Activated CD4-positive, alpha-beta memory T cell treated with anti-CD3 and anti-CD28 coated beads, Interleukin-2, amount 10 ng/mL, durations not matched to agents 7 days and 5 days (primary cell): ENCODE measurements at places on chromosomes 3 and 15. TPM values are rescaled to one million over a fixed set of nuclear protein-coding genes. Genes with fewer than 3 reads are reported as not detected.

DNA sequence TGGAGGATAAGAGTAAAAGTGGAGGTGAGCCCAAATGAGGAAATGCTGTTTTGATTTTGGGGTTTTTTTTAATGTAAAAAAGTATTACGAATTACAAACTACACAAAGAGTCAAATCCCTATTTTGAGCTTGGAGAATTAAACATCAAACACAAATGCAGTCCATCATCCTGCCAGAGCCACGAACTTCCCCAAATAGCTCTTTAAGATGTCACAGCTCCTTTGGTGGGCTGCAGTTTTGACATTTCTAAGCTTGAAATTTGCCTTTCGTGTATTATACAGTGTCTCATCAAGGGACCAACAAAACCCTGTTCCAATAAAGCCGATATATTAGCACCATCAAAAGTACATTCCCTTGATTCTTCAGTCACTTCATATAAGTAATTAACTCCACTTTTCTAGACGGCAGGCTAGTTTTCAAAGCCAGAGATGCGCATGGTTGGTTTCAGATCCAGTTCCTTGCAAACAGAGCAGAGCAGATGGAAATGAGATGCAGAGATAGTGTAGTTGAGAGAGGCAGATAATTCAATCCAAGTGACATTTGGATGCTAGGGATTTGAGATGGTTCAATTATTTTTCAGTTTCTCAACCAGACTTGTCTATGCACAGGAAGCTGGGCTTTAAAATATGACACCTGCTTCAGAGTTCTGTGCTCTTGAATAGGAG lies 580.9 kb downstream of the EDEM1 start:
- no peak for DNase-seq

- DNase-seq = no peak
These were observed 1066.5 kb downstream of the PLOD2 start for GRCh38 chr3:145094355-145094941.

- no peak for DNase-seq
These were observed 667.0 kb downstream of the FHIT start for GRCh38 chr3:60584250-60584649.

DNA sequence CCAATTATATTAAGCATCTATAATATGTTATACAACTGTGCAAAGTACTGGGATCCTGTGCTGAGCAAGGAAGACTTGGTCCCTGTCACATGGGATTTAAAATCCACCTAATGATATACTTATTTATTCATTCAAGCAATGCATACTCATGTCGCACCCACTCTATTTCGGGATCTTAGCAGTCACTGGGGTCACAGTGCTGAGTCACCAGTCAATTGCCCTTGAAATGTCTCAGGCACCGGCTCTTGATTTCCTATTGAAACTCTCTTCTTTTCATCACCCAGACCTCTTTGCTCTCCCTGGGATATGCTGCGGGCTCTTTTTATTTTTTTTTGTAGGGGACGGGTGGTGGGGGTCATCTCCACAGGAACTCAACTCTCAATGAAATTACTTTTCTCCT lies 194.5 kb upstream of the GAP43 start:
- DNase-seq = no peak

GRCh38 chr3:59775106-59775505 lies 725.3 kb upstream of the CFAP20DC start:
- DNase-seq = no peak

DNA sequence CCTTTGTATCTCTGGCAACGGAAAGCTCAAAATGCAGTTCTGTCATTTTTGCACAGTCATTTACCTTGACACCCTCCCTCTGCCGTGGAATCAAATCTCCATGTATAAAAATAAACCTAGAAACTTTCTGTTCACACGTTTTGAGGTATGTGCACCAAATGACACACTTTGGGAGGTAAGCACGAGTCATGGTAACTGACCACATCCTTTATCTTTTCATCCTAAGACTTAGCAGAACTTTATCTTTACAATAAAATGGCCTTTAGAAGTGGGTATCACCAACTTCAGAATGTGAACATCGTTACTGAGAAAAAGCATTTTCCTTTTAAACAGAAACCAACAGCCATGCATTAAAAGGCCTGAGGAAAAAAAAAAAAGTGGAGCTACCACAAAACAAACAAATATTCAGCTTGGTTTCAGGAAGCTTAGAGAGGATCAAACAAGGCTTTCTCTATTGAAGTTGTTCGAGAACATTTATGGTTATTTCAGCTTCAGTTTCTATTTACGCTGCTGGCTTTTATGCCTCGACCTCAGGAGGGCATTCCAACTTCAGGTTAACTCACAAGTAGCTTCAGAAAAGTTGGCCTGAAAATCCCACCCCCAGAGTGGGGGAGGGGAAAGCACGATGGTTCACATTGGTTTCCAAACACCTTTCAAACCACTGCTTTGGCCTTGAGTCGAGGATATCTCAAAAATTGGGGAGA lies 171.1 kb upstream of the ICE2 start:
- peak; percentile 39 for DNase-seq

DNA sequence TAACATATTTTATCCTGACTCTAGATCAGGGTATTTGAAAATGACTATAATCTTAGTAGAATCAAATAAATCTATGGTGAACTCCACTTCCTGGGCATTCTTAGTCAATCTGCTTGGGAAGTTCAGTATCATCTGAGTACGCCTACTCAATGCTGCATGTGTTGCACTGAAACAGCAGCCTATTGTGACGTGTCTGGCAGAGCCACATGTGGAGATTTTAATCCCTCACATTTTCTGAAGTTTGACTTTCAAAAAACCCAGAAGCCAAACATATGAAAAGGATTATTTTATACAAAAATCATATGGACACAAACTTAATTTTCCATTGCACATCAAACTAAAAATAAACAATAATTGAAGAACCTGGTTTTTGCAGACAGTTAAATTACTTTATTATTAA lies 798.3 kb downstream of the ROBO1 start:
- no peak for DNase-seq

The MST1R gene
- 1.5 TPM for total RNA-seq

GRCh38 chr3:37996785-37997301 lies 6.3 kb downstream of the VILL start:
- peak; percentile 87 for DNase-seq

DNA sequence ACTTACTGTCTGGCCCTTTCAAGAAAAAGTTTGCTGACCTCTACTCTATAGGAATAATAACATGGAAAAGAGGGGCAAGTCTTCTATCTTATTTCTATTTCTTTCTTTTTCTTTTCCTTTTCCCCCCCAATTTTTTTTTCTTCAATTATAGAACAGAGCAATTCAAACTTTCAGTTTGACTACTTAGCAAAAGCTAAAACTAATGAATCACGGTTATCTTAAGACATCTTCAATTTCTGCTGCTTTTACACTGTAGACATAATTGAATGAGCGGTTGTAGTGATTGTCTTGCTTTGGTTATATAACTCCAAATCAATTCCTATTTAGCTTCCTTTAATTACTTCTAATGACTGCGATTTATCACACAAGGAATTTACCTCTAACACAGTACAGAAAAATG lies 74.3 kb upstream of the P2RY1 start:
- DNase-seq = no peak

DNA sequence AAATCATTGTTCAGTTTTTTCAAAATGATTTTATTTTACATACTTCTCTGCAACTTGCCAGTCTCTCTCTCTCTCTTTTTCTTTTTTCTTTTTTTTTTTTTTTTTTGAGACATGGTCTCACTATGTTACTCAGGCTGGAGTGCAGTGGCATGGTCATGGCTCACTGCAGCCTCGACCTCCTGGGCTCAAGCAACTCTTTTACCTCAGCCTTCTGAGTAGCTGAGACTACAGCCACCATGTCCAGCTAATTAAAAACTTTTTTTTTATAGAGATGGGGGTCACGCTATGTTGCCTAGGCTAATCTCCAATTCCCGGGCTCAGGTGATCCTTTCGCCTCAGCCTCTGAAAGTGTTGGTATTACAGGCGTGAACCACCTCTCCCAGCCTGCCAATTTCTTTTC lies 12.1 kb upstream of the ARID3B start:
- no peak for DNase-seq

DNA sequence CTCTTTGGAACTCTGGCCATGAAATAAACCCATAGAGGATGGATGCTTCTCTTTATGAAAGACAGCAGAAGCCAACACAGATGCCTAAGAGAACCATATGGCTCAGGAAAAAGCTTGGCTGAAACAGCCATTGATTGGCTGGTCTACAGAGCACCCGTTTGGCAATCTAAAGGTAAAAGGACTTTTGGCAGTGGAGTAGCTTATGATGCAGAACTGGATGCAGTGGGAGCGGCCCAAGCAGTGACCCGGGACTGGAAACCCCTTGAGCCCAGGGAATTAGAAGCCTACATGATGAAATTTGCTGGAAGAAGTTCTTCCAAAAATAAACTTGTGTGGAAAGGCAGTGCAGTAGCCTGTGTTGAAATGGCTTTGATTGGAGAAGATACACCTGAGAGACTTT lies 360.2 kb downstream of the NR2F2 start:
- DNase-seq = no peak

- no peak for DNase-seq
These were observed 36.9 kb upstream of the RYK start for GRCh38 chr3:134287512-134287911.

DNA sequence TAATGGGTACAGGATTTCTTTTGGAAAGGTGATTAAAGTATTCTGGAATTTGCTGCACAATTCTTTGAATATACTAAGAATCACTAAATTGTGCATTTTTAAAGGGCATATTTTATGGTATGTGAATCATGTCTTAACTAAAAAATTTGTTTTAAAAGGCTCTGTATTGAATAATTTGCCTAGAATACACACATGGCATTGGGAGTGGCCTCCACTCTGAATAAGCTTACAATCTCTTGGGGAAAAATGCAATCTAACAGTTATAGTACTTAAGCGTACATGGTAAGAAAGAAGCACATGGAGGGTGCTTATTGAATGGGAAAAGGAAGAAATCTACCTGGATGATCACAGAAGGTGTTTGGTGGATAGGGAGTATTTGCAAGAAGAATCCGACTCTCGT lies 385.1 kb downstream of the LPP start:
- DNase-seq = no peak

The PSMD2 gene
- 177 TPM for total RNA-seq

The GLDN gene
- total RNA-seq = not detected

- no peak for DNase-seq
These were observed 1.4 kb upstream of the WNT5A start for GRCh38 chr3:55488398-55489055.

The COX5A gene
- total RNA-seq = 274 TPM

The CILP gene
- not detected for total RNA-seq

The FOXB1 gene
- total RNA-seq = 3.7 TPM

GRCh38 chr3:22907161-22907780 lies 295.9 kb upstream of the UBE2E2 start:
- DNase-seq = no peak

DNA sequence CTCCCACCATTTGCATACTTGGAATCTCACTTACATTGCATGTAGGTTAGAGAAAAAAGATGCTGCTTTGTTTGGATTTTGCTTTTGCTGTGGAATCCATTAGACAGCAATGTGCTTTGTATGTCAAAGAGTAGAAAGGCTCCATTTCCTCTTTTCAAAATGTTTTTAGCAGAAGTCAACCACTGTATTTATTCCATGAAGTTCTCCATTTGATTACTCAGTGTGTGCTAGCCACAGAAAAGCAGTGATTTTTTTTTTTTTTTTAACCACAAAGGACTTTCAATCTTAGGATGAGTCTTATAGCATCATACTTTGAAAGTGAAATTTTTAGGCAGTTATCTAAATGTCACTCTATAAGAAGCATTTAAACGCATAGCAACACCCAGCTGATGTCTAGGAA lies 285.0 kb upstream of the ADAMTS9 start:
- DNase-seq = no peak

- no peak for DNase-seq
These were observed 39.3 kb downstream of the C2CD4B start for GRCh38 chr15:62125773-62126172.

DNA sequence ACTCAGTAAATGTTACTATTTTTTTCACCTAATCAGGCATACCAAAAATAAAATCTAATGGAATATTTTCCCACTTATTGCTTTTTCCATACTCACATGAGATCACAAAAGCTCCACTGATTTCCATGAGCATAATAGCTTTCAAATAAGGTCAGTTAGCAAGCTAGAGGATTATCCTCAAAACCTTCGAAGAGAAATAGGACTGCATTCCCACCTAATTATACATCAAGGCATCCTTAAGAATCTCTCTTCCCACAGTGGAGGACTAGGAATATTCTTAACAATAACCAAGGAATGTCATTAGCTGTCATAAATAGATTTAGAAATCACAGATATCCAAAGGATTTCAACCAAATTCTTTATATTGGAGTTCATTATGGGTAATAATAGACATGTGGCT lies 127.9 kb upstream of the STT3B start:
- no peak for DNase-seq

- no peak for DNase-seq
These were observed 123.3 kb upstream of the PLXNA1 start for GRCh38 chr3:126859415-126860246.

DNA sequence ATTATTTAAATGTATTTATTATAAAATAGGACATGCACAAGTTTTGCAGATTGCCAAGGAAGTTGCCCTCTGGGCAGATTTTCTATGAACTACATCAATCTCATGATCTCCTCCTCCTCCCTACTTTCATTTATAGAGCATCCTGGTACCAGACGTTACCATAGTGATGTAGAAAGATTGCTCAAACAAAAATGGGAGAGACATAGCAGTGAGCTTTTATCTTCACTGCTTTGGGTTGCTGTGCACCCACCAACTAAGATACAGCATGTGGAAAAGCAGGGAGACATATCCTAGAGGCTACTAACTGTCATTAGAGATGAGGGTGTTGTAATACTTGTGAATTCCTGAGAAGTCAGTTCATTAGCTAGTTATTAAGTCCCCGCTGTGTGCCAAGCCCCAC lies 137.5 kb upstream of the BFSP2 start:
- DNase-seq = no peak

DNA sequence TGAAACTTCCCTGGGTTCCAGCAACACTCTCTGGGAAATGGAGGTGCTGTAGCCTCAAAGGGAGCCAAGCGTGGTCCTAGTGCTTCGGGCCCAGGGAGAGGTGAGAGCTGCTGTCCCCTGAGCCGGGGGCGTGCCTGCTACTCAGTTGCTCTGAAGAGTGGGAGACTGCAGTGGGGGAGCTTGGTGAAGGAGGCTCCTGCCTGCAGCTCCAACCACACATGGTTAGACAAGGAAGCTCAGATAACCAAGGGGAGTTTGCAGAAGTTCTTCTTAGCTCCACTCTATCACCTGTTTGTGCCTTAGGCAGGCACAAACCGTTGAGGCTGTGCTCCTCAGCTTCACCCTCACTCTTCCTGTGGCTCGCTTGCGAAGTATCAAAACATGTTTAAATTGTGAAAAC lies 53.6 kb upstream of the TRPM1 start:
- DNase-seq = no peak

- no peak for DNase-seq
These were observed 102.2 kb downstream of the AQP9 start for GRCh38 chr15:58240191-58240932.

DNA sequence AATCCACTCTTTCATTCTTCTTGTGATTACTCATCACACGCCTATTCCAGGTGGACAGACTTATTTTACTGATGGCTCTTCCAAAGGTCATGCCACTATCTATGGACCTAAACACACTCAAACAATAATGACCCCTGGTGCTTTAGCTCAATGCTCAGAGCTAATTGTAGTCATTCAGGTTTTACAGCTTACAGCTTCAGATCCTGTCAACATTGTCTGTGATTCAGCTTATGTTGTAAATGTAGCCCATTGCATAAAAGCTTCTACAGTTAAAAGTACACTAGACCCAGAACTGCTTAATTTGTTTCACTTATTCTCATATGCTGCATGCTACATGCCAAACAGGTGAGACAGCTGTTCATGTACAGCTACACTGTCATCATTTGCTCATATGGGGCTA lies 49.2 kb downstream of the LSM3 start:
- DNase-seq = no peak

The SMAD3 gene
- 145 TPM for total RNA-seq

- DNase-seq = no peak
These were observed 22.7 kb upstream of the KPNA4 start for GRCh38 chr3:160588023-160588422.
